ENCODE measurements at places on chromosomes 1 and 21. TPM values are rescaled to one million over a fixed set of nuclear protein-coding genes. Genes with fewer than 3 reads are reported as not detected.

The ARID4B gene
- 39.9 TPM for total RNA-seq

The FAM131C gene
- total RNA-seq = not detected

The YBX1 gene
- total RNA-seq = 630 TPM

The CFHR2 gene
- total RNA-seq = not detected

The NMNAT2 gene
- total RNA-seq = under 0.01 TPM

The OR2L3 gene
- total RNA-seq = not detected

The PRUNE1 gene
- 13.4 TPM for total RNA-seq

The ANXA9 gene
- total RNA-seq = 0.36 TPM

The MAN1C1 gene
- total RNA-seq = 4.8 TPM

The SYTL1 gene
- total RNA-seq = not detected

The NLRP3 gene
- 0.34 TPM for total RNA-seq

The KIF2C gene
- total RNA-seq = 25.1 TPM

The SLC5A3 gene
- 7.9 TPM for total RNA-seq

The LPAR3 gene
- 9.7 TPM for total RNA-seq

The C8A gene
- not detected for total RNA-seq

The AHCTF1 gene
- 29.6 TPM for total RNA-seq

The ZMYND12 gene
- total RNA-seq = 0.77 TPM

The ANGPTL3 gene
- under 0.01 TPM for total RNA-seq

The AADACL3 gene
- not detected for total RNA-seq

The GJA5 gene
- total RNA-seq = under 0.01 TPM

The KCNA10 gene
- not detected for total RNA-seq

The PLEKHN1 gene
- total RNA-seq = not detected

The TTC24 gene
- not detected for total RNA-seq

The KCNJ9 gene
- not detected for total RNA-seq

The PRKCZ gene
- 2.0 TPM for total RNA-seq

The WNT2B gene
- 1.5 TPM for total RNA-seq

The TNFSF4 gene
- 0.33 TPM for total RNA-seq

The NR1I3 gene
- not detected for total RNA-seq

The PTGFRN gene
- total RNA-seq = 62.3 TPM

The CDC7 gene
- 15.6 TPM for total RNA-seq

The OLFM3 gene
- total RNA-seq = not detected

The MEX3A gene
- 4.0 TPM for total RNA-seq

The HCRTR1 gene
- not detected for total RNA-seq

The ELAPOR1 gene
- under 0.01 TPM for total RNA-seq

The INSRR gene
- not detected for total RNA-seq

The LINGO4 gene
- not detected for total RNA-seq

The TMEM79 gene
- total RNA-seq = 1.1 TPM

The SPATA21 gene
- total RNA-seq = not detected

The CD1E gene
- total RNA-seq = not detected

The GBP3 gene
- total RNA-seq = 45.8 TPM

The HSPB7 gene
- total RNA-seq = not detected

The FMO5 gene
- total RNA-seq = 1.5 TPM

The FBXO2 gene
- 1.4 TPM for total RNA-seq

The CD1B gene
- total RNA-seq = not detected

The ALG14 gene
- 1.7 TPM for total RNA-seq

The MAD2L2 gene
- total RNA-seq = 55.3 TPM

The RBP7 gene
- total RNA-seq = 0.33 TPM

The DNAJC6 gene
- total RNA-seq = 8.2 TPM

The SLX9 gene
- 22.9 TPM for total RNA-seq

The GJA9 gene
- not detected for total RNA-seq

Measured in melanocyte of skin (primary cell).